ENCODE measurements at places on chromosomes 16 and 17. TPM values are rescaled to one million over a fixed set of nuclear protein-coding genes. Genes with fewer than 3 reads are reported as not detected.
A peak's percentile ranks its signal among the peaks of the same experiment; 100 is the strongest.

CHST4 gene
- total RNA-seq: 0.82 TPM

GRCh38 chr16:57537194-57537505 lies 779 bp upstream of the CCDC102A start:
- peak overlapping the region; percentile 85 for H3K27ac ChIP-seq
- no peaks in the 10 kb centered on the region for H3K27me3 ChIP-seq
- H3K4me3 ChIP-seq: peak overlapping the region; percentile 87
- peaks cover 73% of the 10 kb centered on the region for H3K4me1 ChIP-seq
- H3K36me3 ChIP-seq: no peaks in the 10 kb centered on the region

- H3K27me3 ChIP-seq: no peaks in the 10 kb centered on the region
- H3K27ac ChIP-seq: no peak overlapping the region
Measured at GRCh38 chr17:72692676-72693075, 399.8 kb downstream of the SLC39A11 start.

TNK1 gene
- 0.77 TPM for total RNA-seq

ZP2 gene
- total RNA-seq: not detected

PPY gene
- not detected for total RNA-seq

DNA sequence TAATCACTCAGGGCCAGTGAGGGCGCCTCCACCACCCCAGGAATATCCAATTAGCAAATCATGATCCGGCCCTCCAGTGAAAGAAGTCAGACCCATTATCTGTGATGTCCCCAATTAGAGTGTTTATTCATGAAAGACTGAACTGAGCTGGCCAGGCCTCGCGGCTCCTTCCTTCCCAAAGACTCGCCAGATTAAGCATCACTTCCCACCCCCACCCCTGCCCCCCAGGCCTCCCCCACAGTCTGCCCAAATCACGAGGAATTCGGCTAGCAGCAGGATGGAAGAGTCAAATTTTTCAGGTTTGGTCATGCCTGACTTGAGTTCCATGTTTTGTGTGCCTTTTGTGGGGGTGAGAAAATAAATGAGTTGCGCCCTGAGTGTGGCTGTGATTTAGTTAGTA lies 298.4 kb upstream of the SALL1 start:
- no peaks in the 10 kb centered on the region for H3K27me3 ChIP-seq
- H3K36me3 ChIP-seq: no peaks in the 10 kb centered on the region
- H3K4me3 ChIP-seq: no peak overlapping the region
- DNase-seq: no peak

DNA sequence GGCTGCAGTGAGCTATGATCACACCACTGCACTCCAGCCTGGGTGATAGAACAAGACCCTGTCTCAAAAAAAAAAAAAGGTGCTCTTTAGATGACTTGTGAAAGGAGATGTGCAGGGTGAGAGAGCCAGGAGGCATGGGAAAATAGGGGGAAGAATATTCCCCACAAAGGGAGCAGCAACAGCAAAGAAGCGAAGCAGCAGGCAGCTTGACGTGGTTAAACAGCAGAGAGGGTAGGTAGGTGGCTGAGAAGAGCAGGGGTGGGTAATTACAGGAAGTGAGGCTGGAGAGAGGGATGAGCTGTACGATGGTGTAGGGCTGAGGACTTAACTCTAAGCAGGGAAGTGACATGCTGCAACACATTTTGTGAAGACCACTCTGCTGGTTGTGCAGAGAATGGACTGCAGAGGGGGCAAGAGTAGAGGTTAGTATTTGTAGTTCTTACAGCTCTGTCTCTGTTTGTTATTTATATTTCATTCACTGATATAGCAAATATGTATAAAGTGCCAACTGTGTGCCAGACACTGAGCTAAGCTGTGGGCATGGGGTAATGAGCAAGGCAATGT lies 1.6 kb downstream of the HEATR3 start:
- no peak for DNase-seq
- H3K36me3 ChIP-seq: 0 out of 2 replicates have a peak, but pooled peaks cover 8% of the 10 kb centered on the region
- no peaks in the 10 kb centered on the region for H3K27me3 ChIP-seq
- H3K4me1 ChIP-seq: peaks cover 15% of the 10 kb centered on the region
- H3K4me3 ChIP-seq: peak overlapping the region; percentile 99

TP53TG3F gene
- total RNA-seq: not detected

IL17C gene
- total RNA-seq: not detected

GRCh38 chr17:72656130-72656763 lies 436.2 kb downstream of the SLC39A11 start:
- H3K4me3 ChIP-seq: no peak overlapping the region
- H3K4me1 ChIP-seq: peaks cover 4% of the 10 kb centered on the region
- H3K36me3 ChIP-seq: no peaks in the 10 kb centered on the region

DNA sequence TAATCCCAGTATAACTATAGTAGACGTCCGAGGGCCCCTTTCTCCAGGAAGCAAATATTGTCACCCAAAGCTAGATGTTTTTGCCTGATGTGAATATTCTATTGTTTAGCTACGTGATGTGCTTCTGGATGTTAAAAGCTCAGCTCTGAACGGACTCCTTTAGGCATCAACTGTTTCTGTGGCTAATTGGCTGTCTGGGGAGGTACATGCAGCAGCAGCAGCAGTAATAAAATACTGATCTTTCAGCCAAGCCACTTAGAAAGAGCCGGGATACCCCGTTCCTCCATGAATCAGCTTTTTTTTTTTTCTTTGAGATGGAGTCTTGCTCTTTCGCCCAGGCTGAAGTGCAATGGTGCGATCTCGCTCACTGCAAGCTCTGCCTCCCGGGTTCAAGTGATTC lies 43.0 kb downstream of the TRARG1 start:
- no peak for DNase-seq
- no peaks in the 10 kb centered on the region for H3K36me3 ChIP-seq

IRX3 gene
- not detected for total RNA-seq

GRCh38 chr17:78706271-78706915 lies 75.7 kb downstream of the CYTH1 start:
- peaks cover 60% of the 10 kb centered on the region for H3K4me1 ChIP-seq
- peak; percentile 97 for DNase-seq
- H3K27ac ChIP-seq: peak overlapping the region; percentile 99
- H3K4me3 ChIP-seq: 0 out of 2 replicates have a peak overlapping the region, but pooled peaks have one; percentile 31

- H3K4me1 ChIP-seq: no peaks in the 10 kb centered on the region
- no peaks in the 10 kb centered on the region for H3K27me3 ChIP-seq
- no peak for DNase-seq
- no peak overlapping the region for H3K4me3 ChIP-seq
- no peaks in the 10 kb centered on the region for H3K36me3 ChIP-seq
- no peak overlapping the region for H3K27ac ChIP-seq
Measured at GRCh38 chr17:56521414-56522141, 71.9 kb upstream of the NOG start.

DNA sequence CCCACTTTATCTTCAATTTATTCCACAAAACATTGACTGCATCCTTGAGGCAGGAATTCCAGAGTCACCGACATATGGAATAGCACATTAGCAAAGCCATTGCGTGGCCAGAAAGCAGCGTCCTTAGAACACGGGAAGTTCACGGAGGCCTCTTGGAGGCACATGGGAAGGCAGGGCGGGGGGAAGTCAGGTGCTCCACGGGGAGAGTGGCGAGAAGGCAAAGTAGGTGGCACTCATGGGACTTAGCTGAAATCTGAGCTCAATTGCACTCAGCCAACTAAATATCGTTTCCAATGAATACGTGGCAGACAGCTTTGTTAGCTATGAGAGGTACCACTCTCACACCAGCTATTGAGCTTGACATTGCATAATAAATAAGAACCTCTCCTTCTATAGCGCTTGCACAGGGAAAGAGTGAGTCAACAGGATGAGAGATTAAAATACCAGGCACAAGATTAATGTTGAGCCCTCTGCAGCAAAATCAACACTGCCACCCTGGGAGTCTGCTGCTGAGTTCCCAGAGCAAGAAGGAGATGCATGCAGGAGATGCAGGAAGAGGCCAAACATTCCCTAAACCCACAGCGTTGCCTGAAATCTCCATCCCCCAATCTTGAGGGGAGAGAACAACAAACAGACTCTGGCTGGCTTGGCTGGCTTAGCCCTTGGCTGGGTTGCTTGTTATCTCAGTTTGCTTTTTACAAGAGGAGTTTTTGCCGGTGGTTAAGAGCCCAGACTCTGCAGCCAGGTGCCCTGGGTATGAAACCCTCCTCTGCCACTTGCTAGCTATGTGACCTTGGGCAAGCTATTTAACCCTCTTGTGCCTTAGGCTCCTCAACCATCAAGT lies 28.8 kb downstream of the ABCC12 start:
- DNase-seq: no peak
- no peak overlapping the region for H3K4me3 ChIP-seq
- no peak overlapping the region for H3K27ac ChIP-seq

Data from GM12878 (cell line).